ENCODE measurements at places on chromosomes 4 and X. TPM values are rescaled to one million over a fixed set of nuclear protein-coding genes. Genes with fewer than 3 reads are reported as not detected.

DNA sequence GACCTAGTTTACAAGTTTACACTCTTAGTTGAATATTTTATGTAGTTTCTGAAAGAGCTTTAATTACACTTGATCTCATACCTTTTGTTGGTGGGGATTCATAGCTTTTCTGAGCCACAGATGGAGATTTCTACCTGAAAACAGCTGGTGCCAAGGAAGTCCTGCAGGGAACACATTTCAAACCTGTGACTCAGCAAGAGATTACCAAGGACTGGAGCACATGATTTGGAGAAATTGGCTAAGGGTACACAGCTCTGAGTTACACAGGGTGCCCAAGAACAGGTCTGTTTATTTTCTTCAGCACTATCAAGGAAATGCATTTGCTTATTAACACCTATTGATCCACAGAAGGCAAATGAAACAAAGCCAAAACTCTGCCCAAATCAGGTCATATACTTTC lies 691.5 kb downstream of the KCTD8 start:
- H3K4me1 ChIP-seq, result no peaks in the 10 kb centered on the region
- no peak overlapping the region for H3K27ac ChIP-seq
- no peaks in the 10 kb centered on the region for H3K27me3 ChIP-seq
- no peaks in the 10 kb centered on the region for H3K36me3 ChIP-seq
- DNase-seq, result no peak

- no peaks in the 10 kb centered on the region for H3K27me3 ChIP-seq
- H3K36me3 ChIP-seq, result no peaks in the 10 kb centered on the region
- no peaks in the 10 kb centered on the region for H3K4me1 ChIP-seq
- peak within 1 kb of the TSS; percentile 75 for H3K27ac ChIP-seq
- peak within 1 kb of the TSS; percentile 64 for H3K4me3 ChIP-seq
These were observed at the start of gene RASSF6 for GRCh38 chr4:73620115-73620792. Gene RASSF6 (minus strand): TSS chr4:73620436. CDS start chr4:73611795, 8,641 bp downstream.

Gene GSX2
- total RNA-seq, result not detected

- no peaks in the 10 kb centered on the region for H3K4me1 ChIP-seq
- DNase-seq, result no peak
- no peak overlapping the region for H3K27ac ChIP-seq
- H3K27me3 ChIP-seq, result peaks cover 17% of the 10 kb centered on the region
- no peaks in the 10 kb centered on the region for H3K36me3 ChIP-seq
These were observed 18.3 kb downstream of the ADGRG4 start for GRCh38 chrX:136318895-136319597.

GRCh38 chr4:47650584-47651130 lies 165.6 kb downstream of the ATP10D start:
- DNase-seq, result no peak
- no peak overlapping the region for H3K27ac ChIP-seq
- no peak overlapping the region for H3K4me3 ChIP-seq

DNA sequence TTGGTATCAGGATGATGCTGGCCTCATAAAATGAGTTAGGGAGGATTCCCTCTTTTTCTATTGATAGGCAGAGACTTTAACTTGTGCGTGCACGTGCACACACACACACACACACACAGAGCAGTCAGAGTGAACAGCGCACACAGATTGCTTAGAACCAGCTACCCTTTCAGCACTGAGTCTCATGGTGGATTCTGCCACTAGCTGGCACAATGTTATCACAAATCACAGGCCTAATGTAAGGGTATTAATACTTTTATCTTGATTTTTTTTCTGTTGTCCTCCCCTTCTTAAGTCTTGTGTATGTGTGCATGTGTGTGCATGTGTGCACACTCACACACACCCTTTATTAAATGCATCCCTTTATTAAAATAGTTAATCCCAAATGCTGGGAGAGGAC lies 53.2 kb downstream of the HADH start:
- no peaks in the 10 kb centered on the region for H3K4me1 ChIP-seq
- no peak overlapping the region for H3K27ac ChIP-seq
- no peak for DNase-seq
- no peak overlapping the region for H3K4me3 ChIP-seq
- no peaks in the 10 kb centered on the region for H3K36me3 ChIP-seq

DNA sequence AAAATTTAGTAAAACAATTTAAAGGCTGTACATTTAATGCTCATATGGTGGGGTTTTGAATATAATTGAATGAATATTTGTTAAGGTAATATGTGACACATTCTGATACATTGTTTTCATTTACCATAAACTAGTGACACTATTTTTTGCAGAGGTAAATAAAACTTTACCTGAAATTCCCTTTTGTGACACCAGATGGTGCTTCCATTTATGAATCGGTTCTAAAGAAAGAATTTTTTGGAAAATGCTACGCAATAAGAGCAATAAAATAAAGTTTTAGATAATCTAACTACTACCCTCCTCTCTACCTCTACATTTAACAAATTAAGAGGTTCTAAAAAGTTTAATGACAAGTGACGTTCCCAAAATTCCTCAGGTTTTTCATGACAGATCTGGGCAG lies 448.9 kb downstream of the MAGEB5 start:
- no peak for DNase-seq
- no peaks in the 10 kb centered on the region for H3K4me1 ChIP-seq
- H3K4me3 ChIP-seq, result no peak overlapping the region
- H3K27me3 ChIP-seq, result no peaks in the 10 kb centered on the region
- no peak overlapping the region for H3K27ac ChIP-seq

Gene DMRTC1
- total RNA-seq, result not detected

- no peaks in the 10 kb centered on the region for H3K36me3 ChIP-seq
- no peaks in the 10 kb centered on the region for H3K27me3 ChIP-seq
- no peaks in the 10 kb centered on the region for H3K4me1 ChIP-seq
- H3K27ac ChIP-seq, result no peak overlapping the region
- no peak for DNase-seq
These were observed 1042.3 kb downstream of the FSTL5 start for GRCh38 chr4:161121451-161121850.

DNA sequence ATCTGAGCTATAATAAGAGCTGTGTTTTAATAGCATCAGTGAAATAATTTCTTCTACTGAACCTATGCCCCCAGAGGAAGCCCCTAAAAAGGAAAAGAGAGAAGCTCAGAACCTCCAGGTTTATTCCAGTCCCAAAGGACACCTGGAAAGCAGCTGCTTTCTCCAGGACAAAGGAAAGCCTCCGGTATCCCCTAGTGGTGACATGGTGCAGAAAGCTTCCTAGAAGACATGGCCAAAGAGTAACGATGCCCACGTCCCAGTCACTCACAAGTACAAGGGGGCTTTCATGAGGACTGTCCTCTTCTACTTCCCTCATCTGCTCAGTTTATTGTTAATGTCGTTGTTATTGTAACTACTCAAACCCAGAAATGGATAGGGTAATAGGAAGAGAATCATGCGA lies 343.9 kb downstream of the UNC5C start:
- no peaks in the 10 kb centered on the region for H3K36me3 ChIP-seq
- DNase-seq, result no peak
- H3K27me3 ChIP-seq, result no peaks in the 10 kb centered on the region
- H3K4me3 ChIP-seq, result no peak overlapping the region
